Activated CD4-positive, alpha-beta memory T cell treated with anti-CD3 and anti-CD28 coated beads, Interleukin-2, amount 10 ng/mL, durations not matched to agents 7 days and 5 days (primary cell): ENCODE measurements at places on chromosomes 2 and 18. TPM values are rescaled to one million over a fixed set of nuclear protein-coding genes. Genes with fewer than 3 reads are reported as not detected.

The NPPC gene
- not detected for total RNA-seq

The DOCK10 gene
- 223 TPM for total RNA-seq

The HOXD11 gene
- total RNA-seq: not detected

The KIAA1328 gene
- 7.4 TPM for total RNA-seq

The MARCO gene
- total RNA-seq: not detected

The MROH2A gene
- not detected for total RNA-seq

The DAW1 gene
- not detected for total RNA-seq
